ENCODE measurements at places on chromosomes 12 and 14.

DNA sequence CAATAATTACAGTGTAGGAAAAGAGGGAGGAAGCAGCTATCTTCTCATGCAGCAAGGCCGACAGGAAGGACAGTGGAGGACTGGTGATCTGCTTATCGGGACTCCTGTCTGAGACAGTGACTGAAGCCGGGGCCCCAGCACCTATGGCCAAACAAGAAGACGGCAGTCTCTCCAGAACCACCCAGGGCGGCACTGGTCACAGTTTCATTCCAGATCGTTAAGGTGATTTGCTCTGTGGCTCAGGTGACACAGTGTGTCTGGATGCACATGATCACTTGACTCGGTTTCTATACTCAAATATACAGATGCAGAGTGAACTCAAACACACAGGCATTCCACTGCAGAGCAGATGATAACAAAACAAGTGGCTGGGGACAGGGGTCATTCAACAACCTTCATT is 52.1 kb upstream of the CORO1C start:
- DNase-seq = no peak

DNA sequence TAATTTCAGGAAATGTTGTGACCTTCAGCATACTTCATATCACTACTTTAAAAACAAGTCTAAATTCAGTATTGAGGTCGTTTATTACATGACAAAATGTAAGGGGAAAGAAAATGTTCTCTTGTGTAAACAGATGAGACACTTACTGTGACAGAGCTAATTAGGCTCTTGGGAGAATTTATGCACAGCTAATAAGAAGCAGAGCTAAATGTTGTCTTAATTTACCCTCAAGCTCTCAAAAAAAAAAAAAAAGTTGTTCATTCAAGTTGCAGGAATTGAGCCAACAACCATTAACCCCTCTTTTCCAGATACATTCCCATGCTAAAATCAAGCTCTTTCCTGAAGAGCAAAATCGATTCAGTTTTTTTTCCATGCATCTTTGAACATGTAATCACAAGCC is 1419.4 kb downstream of the FSCB start:
- no peak for DNase-seq

- peak; percentile 86 for DNase-seq
Observed at GRCh38 chr14:22852940-22853767, 16.8 kb downstream of the MMP14 start.

- no peak for DNase-seq
Observed at GRCh38 chr12:116144384-116144783, 133.1 kb downstream of the MED13L start.

- no peak for DNase-seq
Observed at GRCh38 chr14:103802356-103802755, 45.0 kb downstream of the PPP1R13B start.

DNA sequence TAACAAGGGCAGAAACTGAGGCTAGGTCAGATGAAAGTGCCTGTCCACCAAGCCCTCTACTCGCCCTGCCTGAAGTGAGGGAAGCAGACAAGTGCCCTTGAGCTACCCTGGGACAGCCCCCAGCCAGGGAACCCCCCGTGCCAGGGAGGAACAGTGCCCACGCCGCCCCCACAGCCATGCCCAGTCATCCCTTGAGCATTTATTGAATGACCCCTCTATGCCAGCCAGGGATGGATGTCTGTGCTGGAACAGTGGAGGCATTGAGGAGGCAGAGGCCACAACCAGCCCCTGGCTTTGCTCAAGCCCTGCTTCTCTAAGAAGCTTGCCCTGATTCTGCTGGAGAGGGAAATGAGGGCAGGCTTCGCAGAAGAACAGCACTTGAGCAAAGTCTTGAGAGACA is 3.7 kb upstream of the AQP6 start:
- DNase-seq = no peak

DNA sequence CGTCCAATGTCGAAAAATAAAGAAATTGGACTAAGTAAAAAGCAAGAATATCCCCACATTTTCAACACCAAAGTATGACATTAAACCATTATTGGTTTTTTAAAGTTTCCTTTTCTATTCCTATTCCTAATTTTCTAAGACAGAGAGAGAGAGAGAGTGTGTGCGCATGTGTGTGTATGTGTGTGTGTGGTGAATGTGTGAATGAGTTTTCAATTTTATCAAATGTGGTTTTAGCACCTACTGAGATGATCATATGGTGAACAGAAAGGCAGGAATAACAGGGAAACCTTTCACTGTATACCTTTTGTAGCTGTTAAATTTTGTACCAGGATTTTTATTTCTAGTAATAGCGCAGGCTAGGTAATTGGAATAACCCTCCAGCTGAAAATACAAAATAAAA is 80.4 kb upstream of the RAP1B start:
- no peak for DNase-seq

GRCh38 chr12:61758661-61759060 is 501.5 kb upstream of the USP15 start:
- no peak for DNase-seq

- DNase-seq = no peak
Observed at GRCh38 chr14:92538412-92538985, 24.9 kb downstream of the RIN3 start.

GRCh38 chr12:44488180-44488579 is 387.9 kb downstream of the NELL2 start:
- no peak for DNase-seq

DNA sequence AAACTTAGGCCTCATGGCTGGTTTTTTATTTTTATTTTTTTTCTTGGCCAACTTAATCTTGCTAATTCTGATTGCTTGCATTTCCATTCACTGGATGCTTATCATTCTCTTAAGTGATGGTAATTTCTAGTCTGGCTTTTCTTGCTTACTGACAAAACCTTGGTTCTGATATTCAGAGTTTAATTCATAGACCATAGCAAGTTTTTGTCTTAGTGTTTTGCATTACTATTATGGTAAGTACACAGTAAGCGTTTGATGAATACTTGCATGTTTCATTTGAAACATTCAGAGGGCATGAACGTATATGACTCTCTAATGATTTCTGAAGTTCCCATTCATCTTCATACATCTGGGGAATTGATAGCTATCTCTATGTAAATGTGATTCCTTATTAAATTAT is 55.8 kb downstream of the GPHN start:
- DNase-seq = no peak

- no peak for DNase-seq
Observed at GRCh38 chr12:114835031-114835430, 151.1 kb upstream of the TBX3 start.

DNA sequence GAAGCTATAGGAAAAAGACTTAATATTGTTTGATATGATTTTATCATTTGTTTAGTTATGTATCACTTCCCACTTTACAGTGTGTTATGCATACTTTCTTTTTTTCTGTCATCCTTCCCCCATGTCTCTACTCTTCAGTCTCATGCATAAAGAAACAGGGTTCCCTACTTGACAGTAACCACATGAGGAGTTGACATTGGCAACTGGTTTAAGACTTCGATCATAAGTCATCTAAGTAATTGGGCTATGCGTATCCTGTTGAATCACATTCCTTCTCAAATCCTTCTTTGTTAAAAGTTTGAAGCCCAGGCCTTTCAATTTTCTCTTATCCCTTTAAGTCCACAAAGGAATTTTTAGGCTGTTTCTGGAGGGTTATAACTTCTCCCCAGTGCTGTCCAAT is 358.7 kb downstream of the RAD51B start:
- no peak for DNase-seq

GRCh38 chr14:22533057-22533704 is 55.8 kb downstream of the DAD1 start:
- DNase-seq = no peak

DNA sequence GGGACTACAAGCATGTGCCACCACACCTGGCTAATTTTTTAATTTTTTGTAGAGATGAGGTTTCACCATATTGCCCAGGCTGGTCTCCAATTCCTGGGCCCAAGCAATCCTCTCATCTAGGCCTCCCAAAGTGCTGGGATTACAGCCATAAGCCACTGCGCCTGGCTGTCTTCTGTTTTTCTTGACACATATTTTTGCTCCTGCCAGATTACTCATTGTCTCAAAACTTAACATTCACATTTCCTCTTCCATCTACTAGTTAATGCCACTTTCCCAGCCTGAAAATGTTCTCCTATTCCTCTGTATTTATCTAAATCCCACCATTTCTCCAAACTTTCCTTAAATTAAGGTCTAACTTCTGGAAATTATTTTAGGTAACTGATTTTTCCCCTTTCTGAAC is 36.2 kb upstream of the KCNH3 start:
- DNase-seq = no peak

- DNase-seq = no peak
Observed at GRCh38 chr14:49451938-49452337, 134.2 kb downstream of the RPS29 start.

GRCh38 chr12:11723993-11724392 is 74.5 kb downstream of the ETV6 start:
- no peak for DNase-seq

DNA sequence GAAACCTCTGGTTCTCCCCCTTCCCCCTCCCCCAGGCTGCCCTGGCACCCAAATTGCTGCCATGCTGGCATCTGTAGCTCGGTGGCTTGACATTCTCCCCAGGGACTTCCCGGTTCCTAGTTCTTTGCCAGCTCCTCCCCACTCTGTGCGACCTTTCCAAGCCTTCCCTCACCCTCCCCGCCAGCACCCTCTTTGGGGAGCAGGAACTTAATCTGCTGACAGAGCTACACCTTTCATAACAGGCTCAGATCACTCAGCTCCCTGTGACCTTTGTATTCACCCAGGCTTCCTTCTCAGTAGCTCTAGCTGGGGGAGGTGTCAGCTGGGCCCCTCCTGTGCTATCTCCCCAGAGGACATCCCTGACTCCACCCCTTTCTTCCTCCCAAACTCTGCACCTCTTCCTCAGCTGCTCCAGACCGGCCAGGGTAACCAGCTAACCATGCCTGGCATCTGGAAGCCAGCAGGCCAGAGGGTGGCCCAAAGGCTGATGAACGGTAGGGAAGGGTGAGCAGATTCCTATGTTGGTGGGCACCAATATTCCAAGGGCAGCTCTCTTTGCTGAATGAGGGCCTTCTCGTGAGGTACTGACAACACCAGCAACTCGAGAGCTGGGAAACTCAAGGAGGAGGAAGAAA is 1.8 kb upstream of the COX14 start:
- no peak for DNase-seq

DNA sequence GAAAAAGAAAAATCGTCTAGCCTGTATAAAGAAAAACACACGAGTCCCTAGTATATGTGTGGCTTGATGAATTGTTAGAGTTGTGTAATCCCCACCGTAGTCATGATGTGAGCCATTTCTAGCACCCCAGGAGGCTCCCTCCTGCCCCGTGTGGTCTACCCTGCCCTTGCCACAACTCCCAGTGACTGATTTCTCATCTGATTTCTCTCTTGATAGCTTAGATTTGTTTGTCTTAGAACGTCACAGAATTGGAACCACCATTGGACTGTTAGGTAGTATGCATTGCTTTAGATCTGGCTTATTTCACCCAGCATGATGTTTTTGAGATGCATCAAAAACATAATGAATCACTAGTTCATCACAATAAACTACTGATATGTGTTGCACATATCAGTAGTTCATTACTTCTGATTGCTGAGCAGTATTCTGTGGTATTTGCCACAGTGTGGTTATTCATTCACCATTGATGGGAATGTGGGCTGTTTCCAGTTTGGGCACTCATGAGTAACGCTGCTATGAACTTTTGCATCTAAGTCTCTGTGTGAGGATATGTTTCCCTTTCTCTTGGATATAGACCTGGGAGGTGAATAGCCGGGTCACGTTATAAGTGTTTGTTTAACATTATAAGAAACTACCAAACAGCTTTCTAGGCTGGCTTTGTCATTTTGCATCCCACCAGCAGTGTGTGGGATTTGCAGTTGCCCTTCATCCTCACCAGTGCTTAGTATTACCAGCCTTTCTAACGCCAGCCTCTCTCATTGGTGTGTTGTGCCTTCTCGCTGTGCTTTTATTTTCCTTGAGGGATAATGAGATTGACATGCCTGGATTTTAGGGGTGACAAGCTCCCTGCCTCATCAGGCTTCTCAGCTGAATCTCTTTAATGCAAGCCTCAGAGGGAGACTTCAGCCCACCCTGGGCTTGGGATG is 31.9 kb upstream of the NCOR2 start:
- DNase-seq = no peak

DNA sequence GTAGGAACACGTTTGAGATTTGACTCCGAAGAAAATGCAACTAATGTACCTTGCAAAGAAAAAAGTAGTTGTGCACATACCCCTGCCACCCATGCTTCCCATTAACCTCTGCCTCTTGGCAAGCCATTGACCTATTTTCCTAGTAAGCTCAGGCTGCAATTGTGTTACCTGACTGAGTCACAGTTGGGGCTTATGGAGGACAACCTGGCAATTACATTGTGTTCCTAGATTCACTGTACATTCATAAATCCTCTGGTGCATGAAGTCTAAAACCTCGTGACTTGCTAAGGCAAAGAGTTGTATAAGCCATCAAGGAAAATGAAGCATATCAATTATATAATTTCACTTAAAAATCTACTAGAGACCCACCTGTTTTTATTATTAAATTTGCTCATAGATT is 62.0 kb upstream of the DUSP6 start:
- no peak for DNase-seq

- DNase-seq = no peak
Observed at GRCh38 chr12:49057888-49058287, 2.7 kb downstream of the KMT2D start.

DNA sequence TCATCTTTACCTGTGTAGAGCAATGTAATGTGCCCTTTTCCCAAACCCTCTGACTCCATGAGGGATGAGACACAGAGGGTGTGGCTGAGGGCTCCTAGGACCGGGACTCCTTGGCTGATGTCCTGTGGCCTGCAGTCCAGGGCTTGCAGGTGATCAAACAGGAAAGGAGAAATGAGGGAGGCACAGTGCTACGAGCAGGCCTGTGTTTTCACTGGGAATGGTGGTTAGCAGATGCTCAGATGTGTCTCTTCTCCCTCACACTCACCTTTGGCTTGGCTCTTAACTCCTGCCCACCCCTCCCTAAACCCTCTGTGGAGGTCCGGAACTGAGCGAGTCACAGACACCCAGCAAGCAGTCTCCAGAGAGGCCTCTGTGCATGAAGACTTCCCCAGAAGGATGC is 254.4 kb downstream of the DAD1 start:
- DNase-seq = no peak

DNA sequence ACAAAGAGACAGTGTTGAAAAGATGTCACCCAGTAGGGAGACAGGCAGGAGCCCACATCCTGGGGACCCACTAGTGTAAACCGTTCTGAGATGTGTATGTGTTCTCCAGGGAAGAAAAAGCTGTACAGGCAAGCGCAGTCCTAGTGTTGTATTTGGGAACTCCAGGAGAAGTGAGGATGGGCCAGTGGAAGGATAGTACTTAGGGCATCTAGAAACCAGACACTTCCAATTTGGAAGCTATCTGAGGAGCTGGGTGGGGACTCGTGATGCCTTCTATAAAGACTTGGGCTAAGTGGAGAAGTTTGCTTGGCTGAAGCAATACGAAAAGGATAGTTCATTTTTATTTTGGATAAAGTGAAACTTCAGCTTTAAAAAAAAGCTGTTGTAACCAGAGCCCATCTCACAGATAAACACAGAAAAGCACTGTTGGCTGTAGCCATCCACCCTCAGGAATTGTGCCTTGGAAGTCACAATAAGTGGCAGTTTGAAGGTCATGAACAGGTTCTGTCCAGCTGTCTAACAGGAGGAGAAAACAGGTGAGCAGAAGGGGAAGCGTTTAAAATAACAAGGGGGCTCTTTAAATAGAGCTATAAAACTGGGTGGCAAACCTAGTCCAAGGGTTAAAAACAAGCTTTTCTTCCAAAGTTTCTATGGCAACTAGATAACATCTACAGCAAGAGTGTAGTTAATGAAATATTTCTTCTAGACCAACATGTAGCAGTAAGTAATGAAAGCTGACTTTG is 108.0 kb upstream of the ARHGAP5 start:
- DNase-seq = no peak

All from CD4-positive, alpha-beta T cell treated with Interleukin-15 for 1 hour (primary cell).